CD4-positive, alpha-beta memory T cell (primary cell): ENCODE measurements at places on chromosomes 1 and 21. TPM values are rescaled to one million over a fixed set of nuclear protein-coding genes. Genes with fewer than 3 reads are reported as not detected.

Gene ADAMTS1
- 0.16 TPM for polyA plus RNA-seq

Gene DCST1
- not detected for polyA plus RNA-seq

Gene AIRE
- 2.3 TPM for polyA plus RNA-seq

Gene IL20
- polyA plus RNA-seq: not detected

DNA sequence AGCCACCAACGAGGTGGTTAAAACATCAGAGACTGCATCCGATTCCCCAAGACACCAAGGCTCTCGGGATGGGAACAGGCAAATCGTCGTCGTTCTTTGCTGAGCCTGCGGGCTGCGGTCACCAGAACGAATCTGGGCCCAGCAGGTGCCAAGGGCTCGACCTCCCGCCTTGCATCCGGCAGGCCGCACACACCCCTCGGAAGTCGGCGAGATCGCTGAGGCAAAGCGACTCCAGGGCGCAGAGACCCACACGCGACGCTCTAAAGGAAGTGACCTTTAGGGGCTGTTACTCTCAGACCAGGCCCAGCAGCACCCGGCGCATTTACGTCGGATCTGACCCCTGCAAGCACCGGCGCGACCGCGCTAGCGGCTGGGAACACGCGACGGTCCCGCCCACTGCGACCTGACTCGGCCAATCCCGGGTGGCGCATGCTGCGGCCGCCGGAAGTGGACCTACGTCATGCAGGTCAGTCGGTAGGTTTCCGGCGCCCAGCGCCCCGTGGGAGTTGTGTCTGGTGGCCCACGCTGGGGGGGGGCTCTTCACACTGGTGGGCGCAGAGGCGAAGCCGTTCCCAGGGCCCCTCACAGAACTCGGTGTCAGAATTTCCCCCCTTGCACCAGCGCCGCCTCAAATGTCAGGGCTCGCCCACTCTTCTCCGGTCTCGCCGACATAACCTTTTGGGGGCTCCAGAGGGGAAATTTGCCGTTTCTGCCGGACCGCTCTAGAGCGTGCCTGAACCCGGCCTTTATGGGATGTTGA is 7.5 kb upstream of the PARK7 start:
- H3K4me3 ChIP-seq: peak overlapping the region; percentile 79
- H3K27me3 ChIP-seq: no peaks in the 10 kb centered on the region
- peaks cover 44% of the 10 kb centered on the region for H3K4me1 ChIP-seq
- peak overlapping the region; percentile 75 for H3K27ac ChIP-seq
- peak; percentile 47 for DNase-seq

GRCh38 chr1:59814901-59815825 is at the start of gene HOOK1:
HOOK1 (plus strand) TSS chr1:59814949; CDS start chr1:59815118, 169 bp downstream.
- peaks cover 20% of the 10 kb centered on the region for H3K4me1 ChIP-seq
- peak within 1 kb of the TSS; percentile 52 for H3K4me3 ChIP-seq
- H3K27ac ChIP-seq: peak within 1 kb of the TSS; percentile 70
- no peaks in the 10 kb centered on the region for H3K27me3 ChIP-seq
- DNase-seq: no peak

DNA sequence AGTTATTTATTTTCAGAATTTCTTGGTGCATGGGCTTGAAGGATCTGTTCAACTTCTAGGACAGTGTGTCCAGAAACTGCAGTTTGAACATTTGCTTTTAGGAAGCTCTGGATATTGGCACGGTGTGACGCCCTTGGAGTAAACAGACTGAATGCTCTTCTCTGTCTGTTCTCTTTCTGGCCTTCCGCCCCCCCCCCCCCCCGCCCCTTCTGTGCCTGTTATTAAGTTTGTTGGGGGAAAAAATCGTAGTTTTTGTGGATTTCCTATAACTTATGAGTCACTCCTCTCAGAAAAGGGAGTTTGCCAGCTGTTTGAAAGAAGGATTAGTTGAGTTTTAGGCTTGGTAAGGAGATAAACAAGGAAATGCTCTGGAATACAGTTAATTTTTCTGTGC is 1.2 kb downstream of the KCTD3 start:
- H3K27ac ChIP-seq: no peak overlapping the region
- DNase-seq: no peak
- no peak overlapping the region for H3K4me3 ChIP-seq
- no peaks in the 10 kb centered on the region for H3K36me3 ChIP-seq
- H3K4me1 ChIP-seq: peaks cover 5% of the 10 kb centered on the region

DNA sequence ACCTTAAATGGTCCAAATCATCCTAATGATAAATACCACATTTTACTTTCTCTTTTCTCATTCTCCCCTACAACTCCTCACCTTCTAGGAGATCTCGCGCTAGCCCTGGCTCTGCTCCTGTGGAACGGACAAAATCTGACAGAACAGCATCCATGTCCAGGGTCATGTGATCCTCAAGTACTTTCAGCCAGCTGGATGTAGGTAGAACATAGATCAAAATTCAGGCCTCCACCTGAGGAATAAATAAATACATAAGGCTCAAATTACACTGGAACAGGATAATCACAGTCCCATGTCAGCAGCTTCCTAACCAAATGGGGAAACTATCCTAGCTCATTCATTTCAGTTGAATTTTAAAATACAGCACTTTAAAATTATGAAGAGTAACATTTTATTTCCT is 33.2 kb downstream of the OTUD7B start:
- H3K4me3 ChIP-seq: no peak overlapping the region
- no peaks in the 10 kb centered on the region for H3K27me3 ChIP-seq
- no peaks in the 10 kb centered on the region for H3K36me3 ChIP-seq
- no peak overlapping the region for H3K27ac ChIP-seq
- DNase-seq: no peak

DNA sequence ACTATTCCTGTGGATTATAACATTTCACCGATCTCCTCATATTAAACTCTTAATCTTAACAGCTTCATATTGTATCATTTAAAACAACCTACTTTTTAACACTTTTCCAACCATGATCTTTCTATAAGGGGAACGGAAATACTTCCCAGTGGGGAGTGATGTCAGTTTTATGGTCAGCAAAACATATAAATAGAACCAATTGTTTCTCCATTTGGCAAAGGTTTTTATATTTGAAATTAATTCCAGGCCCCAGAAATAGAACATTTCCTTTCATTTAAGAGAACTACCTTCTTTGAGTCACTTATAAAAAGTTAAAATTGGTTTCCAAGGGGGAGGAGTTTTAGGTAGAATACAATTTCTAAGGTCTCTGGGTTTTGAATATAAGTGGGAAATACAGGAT is 189.6 kb downstream of the TGFBR3 start:
- H3K27me3 ChIP-seq: no peaks in the 10 kb centered on the region
- peaks cover 8% of the 10 kb centered on the region for H3K36me3 ChIP-seq
- H3K4me1 ChIP-seq: peaks cover 23% of the 10 kb centered on the region
- DNase-seq: no peak

DNA sequence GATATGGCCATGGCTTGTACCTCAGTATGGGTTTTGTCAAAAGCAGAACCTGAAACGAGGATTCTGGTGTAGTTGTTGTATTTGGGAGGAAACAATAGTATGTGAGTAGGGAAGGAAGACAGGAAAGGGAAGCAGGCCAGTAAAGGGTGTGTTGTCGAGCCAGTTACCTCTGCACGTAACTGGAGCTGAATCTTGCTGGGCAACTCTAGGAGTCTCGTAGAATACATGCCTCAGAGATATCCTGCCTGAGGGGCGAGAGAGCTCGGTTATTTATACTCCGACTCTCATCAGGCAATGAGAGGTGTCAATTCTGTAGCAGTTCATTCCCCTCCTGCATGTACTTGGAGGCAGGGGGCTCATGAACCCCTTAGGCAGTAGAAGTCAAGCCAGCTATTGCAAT is 45.9 kb upstream of the KIF26B start:
- no peaks in the 10 kb centered on the region for H3K27me3 ChIP-seq
- no peaks in the 10 kb centered on the region for H3K4me1 ChIP-seq
- no peaks in the 10 kb centered on the region for H3K36me3 ChIP-seq
- no peak overlapping the region for H3K27ac ChIP-seq
- DNase-seq: no peak
- H3K4me3 ChIP-seq: no peak overlapping the region

DNA sequence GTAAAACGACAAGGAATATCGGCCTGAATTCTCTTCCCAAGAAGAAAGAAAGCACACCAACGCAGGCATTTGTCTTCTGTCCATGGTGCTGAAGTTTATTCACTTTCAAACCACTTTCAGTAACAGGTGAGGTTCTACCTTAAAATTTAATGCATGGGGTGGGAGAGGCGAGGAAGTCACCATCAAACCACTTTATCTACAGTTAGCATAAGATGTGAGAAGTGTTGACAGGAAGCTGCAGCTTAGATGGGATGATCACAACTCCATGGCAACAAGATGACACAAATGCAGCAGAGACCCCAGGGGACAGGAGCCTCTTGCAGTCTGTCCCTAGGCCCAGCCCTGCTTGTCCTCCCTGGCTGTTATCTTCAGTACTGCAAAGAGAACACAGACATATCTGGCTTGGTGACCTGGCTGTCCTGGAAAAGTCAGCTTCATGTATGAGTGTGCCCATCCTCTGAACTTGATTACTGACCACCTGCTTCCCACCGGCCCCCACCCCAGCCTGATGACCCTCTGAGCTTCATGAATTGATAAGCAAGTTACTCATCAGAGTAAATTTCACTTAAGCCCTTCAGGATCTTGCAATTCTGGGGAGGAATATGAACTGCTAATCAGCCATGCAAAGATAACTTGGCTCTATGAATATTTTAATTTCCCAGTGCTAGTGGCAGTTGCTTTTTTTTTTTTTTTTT is 1.8 kb downstream of the NPPA start:
- peaks cover 6% of the 10 kb centered on the region for H3K36me3 ChIP-seq
- peak; percentile 35 for DNase-seq
- H3K27me3 ChIP-seq: no peaks in the 10 kb centered on the region
- H3K4me3 ChIP-seq: no peak overlapping the region
- H3K27ac ChIP-seq: no peak overlapping the region
- H3K4me1 ChIP-seq: no peaks in the 10 kb centered on the region

- H3K4me1 ChIP-seq: peaks cover 42% of the 10 kb centered on the region
- no peaks in the 10 kb centered on the region for H3K27me3 ChIP-seq
- no peak overlapping the region for H3K4me3 ChIP-seq
Measured at GRCh38 chr1:159827102-159827490, 423 bp downstream of the SLAMF8 start.

DNA sequence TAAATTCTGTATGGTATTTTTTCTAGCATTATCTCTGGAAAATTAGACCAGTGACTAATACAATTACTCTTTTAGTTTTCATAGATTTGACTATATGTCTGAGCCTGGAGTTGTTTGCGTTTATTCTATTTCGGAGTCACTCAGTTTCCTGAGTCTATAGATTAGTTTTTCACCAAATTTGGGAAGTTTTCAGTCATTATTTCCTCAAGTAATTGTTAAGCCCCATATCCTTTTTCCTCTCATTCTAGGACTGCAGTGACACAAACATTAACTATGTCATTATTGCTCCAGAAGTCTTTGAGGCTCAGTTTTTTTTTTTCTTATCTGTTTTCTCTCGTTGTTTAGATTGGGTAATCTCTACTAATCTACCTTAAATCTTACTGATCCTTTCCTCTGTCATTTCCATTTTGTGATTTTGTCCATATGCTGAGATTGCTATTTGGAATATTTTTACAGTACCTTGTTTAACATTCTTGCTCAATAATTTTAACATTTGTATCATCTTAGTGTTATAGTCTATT is 886.2 kb downstream of the LTN1 start:
- no peaks in the 10 kb centered on the region for H3K36me3 ChIP-seq
- H3K27ac ChIP-seq: no peak overlapping the region
- no peaks in the 10 kb centered on the region for H3K4me1 ChIP-seq
- DNase-seq: no peak

GRCh38 chr1:19644395-19644680 is 227 bp downstream of the NBL1 start:
- DNase-seq: no peak
- H3K4me3 ChIP-seq: peak overlapping the region; percentile 67
- H3K27ac ChIP-seq: peak overlapping the region; percentile 37
- peaks cover 25% of the 10 kb centered on the region for H3K4me1 ChIP-seq

DNA sequence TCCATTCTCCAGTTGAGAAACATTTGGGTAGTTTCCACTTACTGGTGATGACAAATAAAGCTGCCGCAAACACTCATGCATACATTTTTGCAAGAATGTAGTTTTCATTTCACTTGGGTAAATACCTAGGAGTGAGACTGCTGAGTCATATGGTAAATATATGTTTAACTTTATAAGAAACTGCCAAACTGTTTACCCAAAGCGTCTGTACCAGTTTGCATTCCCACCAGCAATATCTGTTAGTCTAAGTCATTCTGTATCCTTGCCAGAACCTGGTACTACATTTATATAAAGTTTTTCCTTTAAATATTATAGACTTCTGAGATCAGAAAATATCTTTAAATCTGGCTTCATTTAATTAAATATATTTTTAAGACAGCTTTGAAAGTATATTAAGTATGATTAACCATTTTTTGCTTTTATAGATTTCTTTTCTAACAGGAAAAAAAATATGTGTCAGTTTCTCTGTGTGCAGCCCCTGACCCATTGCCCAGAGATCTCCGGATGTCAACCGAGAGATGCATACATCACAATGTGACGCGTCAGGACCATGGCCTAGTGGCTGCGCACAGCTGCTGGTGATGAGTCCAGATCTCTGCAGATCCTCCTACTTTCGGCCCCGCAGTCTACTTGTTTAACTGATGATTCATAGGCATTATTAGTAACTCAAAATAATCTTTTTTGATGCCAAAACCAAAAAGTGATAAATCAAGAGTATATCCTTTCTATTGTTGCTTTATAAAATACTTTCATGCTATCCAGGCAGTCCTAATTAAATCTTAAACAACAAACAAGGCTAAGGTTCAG is 227.1 kb upstream of the MAP1LC3C start:
- H3K4me1 ChIP-seq: no peaks in the 10 kb centered on the region
- no peaks in the 10 kb centered on the region for H3K36me3 ChIP-seq
- no peak overlapping the region for H3K27ac ChIP-seq
- DNase-seq: no peak
- no peak overlapping the region for H3K4me3 ChIP-seq

GRCh38 chr21:42557420-42557819 is 43.8 kb downstream of the SLC37A1 start:
- DNase-seq: no peak
- no peaks in the 10 kb centered on the region for H3K4me1 ChIP-seq
- H3K27ac ChIP-seq: no peak overlapping the region
- no peaks in the 10 kb centered on the region for H3K27me3 ChIP-seq

- H3K4me1 ChIP-seq: no peaks in the 10 kb centered on the region
- no peak overlapping the region for H3K4me3 ChIP-seq
- peaks cover 9% of the 10 kb centered on the region for H3K36me3 ChIP-seq
- no peaks in the 10 kb centered on the region for H3K27me3 ChIP-seq
Measured at GRCh38 chr1:94490556-94490955, 51.0 kb downstream of the F3 start.
